Fibroblast of skin of abdomen (primary cell): ENCODE measurements at places on chromosomes 3 and 15.

DNA sequence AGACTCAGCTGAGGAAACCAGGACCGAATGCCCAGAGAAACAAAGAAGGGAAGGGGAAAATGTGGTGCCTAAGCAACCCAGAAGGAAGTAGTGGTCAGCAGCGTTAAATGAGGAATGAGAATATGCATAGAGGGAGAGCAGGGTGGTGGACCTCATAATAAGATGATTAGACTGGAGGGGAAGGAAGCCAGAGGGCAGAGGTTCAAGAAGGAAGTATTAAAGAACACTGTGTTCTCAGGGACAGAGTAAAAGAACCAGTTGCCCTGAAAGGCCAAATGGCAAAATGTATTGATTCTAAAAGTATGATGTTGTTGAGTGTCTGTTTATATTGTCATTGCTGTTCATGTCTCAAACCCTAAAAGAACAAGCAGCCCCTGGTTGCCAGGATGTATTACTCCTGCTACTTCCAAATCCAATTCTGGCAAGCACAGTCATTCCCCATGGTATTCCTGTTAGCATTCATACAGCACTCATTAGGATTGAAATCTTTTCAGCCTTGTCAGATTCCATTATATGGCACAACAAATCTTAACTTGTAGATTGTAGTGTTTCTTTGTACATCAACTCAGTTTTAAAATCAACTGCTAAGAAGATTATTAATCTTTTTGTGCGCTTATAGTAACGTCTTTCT lies 23.4 kb downstream of the P2RY1 start:
- DNase-seq = no peak

- DNase-seq = no peak
These were observed 59.0 kb upstream of the SPTSSB start for GRCh38 chr3:161430307-161430706.

GRCh38 chr15:32908135-32908801 lies 190.5 kb downstream of the GREM1 start:
- DNase-seq = peak; percentile 64

DNA sequence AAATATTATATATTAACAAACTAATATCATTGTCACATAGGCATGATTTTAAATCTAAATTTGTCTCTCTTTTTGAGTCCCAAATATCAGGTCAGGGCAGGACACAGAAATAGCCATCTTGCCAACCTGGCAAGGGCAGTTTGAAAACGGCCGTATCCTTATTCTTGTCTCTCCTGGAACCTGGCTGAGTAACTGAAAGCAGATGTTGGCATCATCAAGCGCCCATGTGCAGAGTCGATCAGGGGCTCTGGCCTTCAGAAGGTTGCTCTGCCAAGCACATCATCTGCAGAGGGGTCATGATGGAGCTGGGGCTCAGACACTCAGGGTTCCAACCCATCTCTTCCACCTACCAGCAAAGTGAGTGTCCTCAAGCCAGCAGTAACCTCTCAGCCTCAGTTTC lies 55.2 kb upstream of the OCA2 start:
- no peak for DNase-seq

DNA sequence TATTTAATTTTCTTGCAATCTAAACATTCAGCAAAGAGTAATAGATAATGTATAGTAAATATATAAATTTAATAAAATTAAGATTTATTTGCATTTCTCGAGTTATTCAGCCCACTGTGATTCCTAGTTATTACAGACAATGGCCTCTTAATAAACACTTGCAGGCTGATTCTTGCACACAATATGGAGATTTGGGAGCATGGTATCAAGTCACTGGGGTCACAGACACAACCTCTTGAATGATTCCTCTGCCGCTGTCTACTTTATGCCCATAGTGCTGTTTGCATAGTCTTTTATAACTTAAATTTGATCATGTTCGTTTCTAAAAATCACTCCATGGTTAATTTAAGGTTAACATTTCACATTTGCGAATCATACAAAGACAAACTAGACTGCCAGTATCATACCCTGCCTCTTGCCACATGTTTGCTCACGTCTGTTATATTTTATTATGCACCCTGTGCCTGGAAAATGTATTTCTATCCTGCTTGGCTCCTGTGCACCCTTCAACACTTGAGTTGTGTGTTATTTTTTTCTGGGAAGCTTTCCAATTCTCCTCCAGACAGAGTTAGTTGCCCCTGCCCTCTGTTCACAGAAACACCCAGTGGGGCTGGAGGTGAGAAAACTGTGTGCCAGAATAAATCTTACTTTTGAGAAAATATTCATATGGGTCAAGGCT lies 206.3 kb upstream of the ROBO1 start:
- DNase-seq = peak; percentile 29

DNA sequence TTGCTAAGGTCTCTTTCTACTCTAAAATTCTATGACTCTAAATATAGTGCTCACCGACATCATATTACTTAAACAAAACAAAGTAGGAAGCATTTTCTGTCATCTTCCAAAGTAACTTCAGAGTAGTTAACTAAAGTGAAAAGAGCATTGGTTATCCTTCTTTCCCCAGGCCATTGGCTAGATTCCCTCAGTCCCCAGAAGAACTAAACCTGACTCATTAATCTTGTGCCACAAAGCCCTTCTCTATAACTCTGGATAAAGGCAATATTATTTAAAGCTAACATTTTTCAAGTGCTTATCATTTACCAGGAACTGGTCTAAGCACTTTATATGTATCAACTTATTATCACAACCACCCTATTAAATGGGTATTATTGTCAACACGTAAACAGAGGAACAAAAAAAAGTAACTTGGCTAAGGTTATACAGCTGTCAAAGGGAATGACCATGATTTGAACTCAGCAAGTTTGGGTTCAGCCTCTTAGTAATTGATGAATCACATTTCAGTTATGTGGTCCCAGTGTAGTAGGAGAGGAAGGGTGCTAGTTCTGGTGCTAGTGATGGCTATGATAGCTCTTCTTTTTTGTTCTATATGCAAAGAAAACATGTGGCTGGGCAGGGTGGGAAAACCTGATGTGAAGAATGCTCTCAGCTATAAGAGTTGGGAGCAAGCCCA lies 304.9 kb downstream of the FGF12 start:
- DNase-seq = peak; percentile 57

DNA sequence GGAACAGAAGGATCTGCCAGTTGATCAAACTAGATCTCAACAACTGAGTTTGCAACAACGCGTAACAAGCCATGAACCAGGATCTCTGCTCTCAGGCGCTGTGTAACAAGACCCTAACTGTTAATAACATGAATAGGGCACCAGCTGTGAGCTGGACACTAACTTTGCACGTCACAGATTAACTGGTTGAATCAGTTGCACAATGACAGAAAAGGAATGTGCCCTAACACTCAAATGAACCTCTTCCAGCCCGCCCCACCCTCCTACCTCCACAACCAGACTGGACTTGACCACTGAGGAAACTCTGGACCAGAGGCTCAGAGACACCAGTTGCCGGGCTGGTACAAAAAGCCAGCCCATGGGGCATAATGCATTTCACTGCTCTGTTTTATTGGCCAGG lies 34.3 kb downstream of the MCF2L2 start:
- no peak for DNase-seq

DNA sequence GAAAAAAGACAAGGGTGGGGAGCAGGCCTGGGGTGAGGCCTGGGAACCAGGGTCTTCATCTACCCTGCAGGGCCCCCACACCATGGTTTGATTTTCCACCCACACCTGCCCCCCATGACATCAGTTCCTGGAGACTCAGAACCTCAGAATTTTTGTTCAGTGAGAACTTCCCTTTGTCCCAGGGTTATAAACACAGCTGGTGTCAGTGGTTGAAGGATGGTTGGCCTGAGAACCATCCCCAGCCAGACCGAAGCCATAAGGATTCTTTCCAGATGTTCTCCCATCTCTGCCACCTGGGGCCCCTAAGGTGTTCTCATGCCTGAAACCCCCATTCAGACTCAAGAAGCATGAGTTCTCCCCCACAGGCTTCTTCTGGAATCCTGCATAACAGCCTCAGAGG lies 16.6 kb downstream of the CCDC33 start:
- DNase-seq = no peak

- DNase-seq = no peak
These were observed 85.1 kb downstream of the ANP32A start for GRCh38 chr15:68735610-68736009.

GRCh38 chr3:18919158-18919557 lies 229.2 kb upstream of the KCNH8 start:
- DNase-seq = no peak

- DNase-seq = no peak
These were observed 14.0 kb downstream of the PLCL2 start for GRCh38 chr3:16898595-16899395.

- peak; percentile 86 for DNase-seq
These were observed 243.2 kb upstream of the VEPH1 start for GRCh38 chr3:157746391-157746790.

DNA sequence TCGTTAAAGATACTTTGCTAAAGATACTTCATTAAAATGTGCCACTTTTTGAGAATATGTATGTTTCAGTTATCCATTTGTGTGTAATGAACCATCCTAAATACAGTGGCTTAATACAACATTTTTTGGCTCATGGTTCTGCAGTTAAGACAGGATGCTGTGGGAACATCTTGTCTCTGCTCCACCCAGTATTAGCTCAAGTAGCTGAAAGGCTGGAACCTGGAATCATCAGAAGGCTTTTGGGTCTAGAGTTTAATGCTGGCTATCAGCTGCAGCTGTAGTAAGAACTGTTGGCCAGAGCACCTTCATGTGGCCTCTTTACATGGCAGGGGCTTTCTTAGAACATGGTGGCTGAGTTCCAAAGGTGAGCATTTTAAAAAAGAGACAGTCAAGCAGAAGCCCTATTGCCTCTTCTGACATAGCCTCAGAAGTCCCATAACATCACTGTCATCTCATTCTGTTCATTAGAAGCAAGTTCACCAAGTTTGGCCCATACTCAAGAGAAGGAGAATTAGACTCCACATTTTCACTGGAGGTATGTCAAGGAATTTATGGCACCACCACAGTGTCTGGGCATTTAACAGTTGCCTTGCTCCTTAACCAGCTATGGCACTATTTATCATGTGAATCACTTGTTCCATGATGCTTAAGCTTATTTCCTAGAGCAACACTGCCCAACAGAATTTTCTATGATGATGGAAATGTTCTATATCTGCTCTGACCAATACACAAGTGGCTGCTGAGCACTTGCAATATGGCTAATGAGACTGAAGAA lies 70.4 kb upstream of the PDZRN3 start:
- no peak for DNase-seq

DNA sequence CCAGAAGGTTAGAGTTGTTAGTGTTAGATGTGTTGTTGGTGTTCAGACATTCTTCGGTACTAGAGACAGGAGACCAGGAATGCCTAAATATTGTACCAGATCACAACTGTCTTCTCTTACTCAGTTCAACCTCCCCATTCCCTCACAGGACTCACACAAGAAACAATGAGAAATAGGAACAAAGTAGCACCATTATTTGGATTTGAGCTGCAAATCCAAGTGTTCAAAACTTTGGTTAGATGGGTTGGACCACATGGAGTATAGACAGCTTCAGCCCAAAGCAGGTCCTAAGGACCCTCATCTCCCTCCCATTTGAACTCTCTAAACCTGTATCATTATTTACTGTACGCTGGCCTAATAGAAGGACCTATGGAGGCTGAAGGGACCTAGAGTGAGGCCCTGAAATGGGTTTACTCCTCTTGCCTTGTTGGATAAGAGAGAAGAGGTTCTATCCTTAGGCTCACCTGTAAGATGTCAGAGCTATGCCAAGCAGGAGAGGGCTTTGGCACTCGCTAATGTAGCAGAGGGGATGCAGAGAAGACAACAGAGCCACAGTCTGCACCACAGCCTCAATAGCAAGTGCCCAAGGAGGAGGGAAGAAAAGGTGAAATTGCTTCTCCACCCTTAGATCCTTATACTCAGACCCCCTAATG lies 70.9 kb downstream of the FNDC3B start:
- DNase-seq = no peak

GRCh38 chr3:126432361-126433104 lies 37.8 kb downstream of the CFAP100 start:
- peak; percentile 18 for DNase-seq

DNA sequence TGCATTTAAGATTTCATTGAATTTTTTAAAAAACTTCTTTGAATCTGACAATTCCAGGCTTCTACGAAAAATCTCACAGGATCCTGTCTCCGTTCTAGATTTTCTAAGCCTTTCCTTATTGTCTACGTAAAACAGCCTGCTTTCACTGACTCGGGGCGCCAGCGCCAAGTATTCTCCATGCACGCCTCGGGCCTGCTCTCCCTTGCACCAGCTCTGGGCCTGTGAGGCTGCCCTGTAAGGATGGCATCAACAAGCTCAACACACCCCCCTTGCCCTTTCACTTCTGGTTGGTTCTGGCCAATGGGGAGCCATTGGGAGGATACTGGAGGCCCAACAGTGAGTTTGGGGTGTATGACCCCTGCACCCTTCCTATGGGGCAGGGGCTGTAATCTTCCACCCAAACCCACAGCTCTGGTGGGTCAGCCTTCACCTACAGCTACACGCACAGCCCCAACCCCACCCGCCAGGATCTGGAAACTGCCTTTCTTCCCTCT lies 47.8 kb downstream of the SLC41A3 start:
- no peak for DNase-seq

DNA sequence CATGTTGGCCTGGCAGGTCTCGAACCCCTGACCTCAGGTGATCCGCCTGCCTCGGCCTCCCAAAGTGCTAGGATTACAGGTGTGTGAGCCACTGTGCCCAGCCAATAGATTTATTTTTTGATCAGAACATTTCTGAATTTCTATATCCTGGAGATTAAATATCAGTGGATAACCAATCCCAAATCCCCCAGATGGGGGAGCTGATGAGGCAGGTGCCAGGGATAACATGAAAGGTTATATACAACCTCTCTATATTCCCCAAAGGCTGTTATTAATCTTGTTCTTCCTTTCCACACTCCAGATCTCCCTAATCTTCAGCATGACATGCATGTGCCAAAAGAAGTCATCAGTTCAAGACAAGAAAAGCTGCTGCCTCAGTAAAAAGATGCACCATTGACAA lies 112.3 kb downstream of the WDR76 start:
- no peak for DNase-seq

DNA sequence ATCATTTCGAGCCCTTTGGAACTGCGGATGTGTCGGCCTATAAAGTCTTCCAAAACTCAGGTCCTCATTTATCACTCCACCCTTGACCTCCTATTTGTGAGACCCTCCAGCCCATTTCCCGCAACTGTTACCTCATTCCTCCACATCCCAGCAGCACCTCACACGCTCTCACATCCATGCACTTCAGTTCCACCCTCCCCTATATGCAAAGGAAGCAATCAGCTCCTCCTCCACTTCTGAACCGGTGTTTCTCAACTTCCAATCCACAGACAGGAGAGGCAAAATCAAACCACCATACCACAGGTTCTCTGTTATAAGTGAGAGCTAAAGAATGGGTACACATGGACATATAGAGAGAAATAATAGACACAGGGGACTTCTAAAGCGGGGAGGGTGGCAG lies 36.7 kb upstream of the MECOM start:
- DNase-seq = no peak
